Brain (organoid and tissue), 16 donors: ENCODE measurements at places on chromosomes 2 and 18.

DNA sequence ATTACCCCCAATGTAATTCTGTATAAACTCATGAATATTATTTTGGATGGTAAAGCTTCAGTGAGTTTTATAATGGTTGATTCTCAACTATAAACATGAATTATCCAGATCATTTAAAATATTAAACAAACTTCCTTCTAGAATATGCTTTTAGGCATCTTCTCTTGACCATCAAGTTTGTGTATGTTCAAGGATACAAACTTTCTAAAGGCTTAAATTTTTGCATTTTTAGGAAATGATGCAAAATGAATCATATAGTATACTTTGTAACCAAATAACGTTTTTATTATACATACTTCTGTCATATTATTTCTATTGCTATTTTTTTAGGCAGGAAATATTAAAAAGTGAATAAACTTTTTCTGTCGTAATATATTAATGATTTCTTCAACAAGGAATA, 62.8 kb downstream of the OSBPL6 start:
- no peak for DNase-seq

- no peak for DNase-seq
Observed at GRCh38 chr18:65659312-65659711, 91.5 kb upstream of the CDH7 start.

DNA sequence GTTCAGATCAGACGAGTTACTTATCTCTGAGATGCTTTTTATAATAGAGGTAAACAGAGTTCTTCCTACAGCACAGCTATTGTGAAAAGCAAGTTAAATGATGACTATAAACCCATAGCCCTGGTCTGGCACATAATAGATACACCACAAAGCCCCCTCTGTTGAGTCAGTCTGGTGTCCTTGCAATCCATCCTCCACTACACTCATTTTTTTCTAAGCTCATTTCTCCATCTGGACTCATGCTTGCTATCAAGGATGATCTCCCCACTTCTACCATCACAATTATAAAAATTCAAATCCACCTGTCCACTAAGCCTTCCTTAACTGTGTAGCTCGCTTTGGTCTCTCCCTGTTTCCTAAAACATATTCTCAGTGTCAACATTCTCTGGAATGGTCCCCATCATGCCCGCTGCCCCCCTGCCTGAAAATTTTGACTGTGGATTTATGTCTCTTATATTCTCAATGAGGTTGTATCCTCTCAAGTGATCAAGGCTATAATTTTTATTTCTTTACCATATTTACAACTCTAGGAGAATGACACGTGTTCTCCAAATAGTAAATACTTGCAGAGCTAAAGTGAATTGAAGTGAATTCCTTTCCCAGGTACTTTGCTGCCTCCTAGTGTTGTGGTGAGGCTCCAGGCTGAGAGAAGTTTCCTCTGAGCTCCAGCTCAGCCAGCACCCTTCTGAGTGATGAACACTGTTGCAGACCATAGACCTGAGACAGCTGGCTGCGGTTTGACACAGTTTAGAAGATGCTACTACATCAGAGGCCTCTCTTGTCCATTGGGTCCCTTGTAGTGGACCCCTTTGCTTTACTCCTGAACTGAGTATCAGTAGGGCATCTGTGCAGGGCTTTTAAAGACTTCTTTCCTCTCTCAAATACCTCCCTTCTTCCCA, 108.7 kb downstream of the DPP10 start:
- peak; percentile 88 for DNase-seq

DNA sequence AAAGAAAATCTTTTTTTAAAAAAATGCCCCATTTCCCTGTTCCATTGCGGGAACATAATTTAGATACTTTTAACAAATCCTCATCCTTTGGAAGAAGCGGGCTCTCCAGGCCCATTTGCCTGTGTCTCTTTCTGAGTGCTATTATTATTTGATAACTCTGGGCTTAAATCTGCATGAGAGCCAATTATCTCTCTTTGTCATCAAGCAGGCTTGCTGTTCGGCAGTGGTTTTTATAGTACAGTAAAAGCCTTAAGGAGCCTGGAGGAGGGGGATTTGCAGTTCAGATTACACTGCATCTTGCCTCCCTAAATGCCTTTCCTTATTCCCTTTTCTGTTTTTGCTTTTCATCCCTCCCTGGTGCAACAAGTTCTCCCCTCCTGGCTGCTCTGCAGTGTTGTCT, 50.6 kb downstream of the CELF4 start:
- DNase-seq, result no peak
